Activated naive CD8-positive, alpha-beta T cell treated with anti-CD3 and anti-CD28 coated beads, Interleukin-2, amount 50 U/mL, for 24 hours (primary cell): ENCODE measurements at places on chromosomes 13 and 19.

DNA sequence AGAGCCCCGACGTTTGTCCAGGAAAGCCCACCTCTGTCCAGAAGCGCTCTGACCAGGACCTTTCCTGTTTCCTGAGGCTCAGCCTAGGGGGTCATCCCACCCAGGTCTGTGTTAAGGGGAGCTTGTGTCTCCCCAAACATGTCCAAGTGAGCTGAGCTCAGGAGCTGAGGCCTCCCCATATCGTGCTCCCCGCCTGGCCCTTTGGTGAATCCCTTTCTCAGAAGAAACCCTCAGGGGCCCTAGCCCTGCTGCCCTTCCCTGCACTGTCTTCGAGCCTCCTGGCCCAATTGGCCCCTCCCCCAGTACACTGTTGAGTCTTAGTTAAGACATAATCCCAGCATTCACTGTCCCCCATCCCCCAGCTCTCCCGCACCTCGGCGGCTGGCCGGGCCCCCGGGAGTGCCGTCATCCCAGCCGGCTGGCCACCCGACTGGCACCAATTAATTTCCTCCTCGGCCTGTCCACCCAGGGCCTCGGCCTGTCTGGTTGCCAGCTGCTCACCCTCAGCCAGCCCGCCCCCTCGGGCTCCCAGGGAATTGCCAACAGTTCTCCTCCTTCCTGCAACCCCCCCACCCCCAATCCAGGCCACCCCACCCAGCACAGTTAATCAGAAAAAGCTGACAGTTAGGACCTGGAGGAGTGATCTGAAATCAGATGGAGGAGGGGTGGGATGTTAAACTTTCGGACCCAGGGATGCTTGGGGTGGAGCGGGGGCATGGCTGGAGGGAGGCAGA, 13.6 kb downstream of the IER2 start:
- DNase-seq, result peak; percentile 65

DNA sequence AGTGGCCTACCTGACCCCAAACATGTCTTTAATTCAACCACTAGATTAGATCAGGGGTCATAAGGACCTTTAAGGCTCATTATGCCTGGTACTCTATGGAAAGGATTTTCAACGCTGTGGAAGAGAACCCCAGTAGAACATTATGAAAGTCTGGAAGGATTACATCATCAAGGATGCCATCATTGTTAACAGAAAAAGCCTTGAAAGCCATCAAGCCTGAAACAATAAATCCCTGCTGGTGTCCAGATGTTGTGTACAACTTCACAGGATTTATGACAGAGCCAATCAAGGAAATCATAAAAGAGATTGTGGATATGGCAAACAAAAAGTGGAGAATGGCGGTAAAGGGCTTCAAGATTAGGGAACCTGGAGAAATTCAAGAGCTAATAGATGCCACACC, 59.7 kb downstream of the NAA16 start:
- no peak for DNase-seq

DNA sequence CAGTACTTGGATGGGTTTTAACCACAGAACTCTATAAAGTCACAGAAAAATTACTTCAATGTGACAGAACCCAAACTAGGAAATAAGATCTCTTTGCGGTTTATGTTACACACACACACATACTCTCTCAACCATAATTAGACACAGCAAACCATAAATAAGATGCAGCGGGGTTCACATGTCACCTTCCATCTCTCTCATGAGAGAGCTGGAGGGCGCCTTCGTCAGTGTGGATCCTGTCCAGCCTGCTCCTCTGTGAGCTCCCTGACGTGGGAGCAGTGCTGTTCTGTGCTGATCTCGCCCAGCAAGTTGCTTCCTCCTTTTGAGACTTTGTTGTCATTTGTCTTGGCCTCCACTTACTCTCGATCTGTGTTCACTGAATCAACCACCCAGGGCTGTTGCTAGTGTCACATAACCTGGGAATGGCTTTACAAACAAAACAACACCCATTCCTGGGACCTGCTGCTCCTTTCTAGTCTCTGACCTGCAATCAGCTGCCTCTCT, 204.9 kb upstream of the KL start:
- peak; percentile 14 for DNase-seq

- DNase-seq, result peak; percentile 55
These were observed at the start of gene IQCN for GRCh38 chr19:18274219-18274780. IQCN (minus strand) TSS chr19:18274452; CDS start chr19:18269478, 4,974 bp downstream.

DNA sequence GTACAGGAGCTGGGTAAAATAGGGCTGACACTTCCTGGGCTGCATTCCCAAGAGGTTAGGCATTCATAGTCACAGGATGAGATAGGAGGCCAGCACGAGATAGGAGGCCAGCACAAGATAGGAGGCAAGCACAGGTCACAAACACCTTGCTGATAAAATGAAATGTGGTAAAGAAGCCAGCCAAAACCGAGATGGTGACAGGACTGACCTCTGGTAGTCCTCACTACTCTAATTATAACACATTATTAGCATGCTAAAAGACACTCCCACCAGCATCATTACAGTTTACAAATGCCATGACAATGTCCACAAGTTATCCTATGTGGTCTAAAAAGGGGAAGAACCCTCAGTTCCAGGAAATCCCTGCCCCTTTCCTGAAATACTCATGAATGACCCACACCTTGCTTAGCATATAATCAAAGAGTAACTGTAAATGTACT, 20.9 kb upstream of the IGSF23 start:
- DNase-seq, result no peak
